Stimulated activated CD8-positive, alpha-beta memory T cell treated with anti-CD3 and anti-CD28 coated beads, Interleukin-4, amount 100 ng/mL, for 4 hours (primary cell): ENCODE measurements at places on chromosomes 2 and 18.

GRCh38 chr2:231786177-231786916 is at the start of gene COPS7B:
COPS7B (plus strand) TSS chr2:231786445; CDS start chr2:231788571, 2,126 bp downstream.
- peak; percentile 70 for DNase-seq

GRCh38 chr2:120231564-120231973 is 8.4 kb upstream of the TMEM185B start:
- peak; percentile 24 for DNase-seq

DNA sequence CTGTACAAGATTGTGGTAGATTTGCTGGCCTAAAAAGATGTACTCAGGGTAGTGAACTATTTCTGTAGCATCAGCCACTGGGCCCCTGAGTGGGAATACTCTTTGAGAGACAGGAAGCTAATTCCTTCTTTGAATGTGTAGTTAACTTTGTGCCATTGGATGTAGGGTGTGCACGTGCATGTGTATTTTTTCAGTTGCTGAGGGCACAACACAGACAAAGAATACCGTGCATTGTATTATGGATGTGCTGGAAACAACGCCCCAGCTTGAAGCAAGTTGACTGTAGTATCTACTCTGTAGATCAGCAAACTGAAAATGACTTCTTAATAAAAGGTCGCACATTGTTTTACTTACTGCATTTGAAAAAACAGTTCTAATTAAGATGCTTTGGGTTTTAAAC is 14.1 kb downstream of the CRIM1 start:
- DNase-seq: no peak

- DNase-seq: no peak
These were observed 138.4 kb downstream of the EIPR1 start for GRCh38 chr2:3238951-3239841.

GRCh38 chr2:38138419-38138818 is 62.5 kb upstream of the CYP1B1 start:
- DNase-seq: no peak

- no peak for DNase-seq
These were observed 147.4 kb upstream of the REV1 start for GRCh38 chr2:99637159-99637697.

DNA sequence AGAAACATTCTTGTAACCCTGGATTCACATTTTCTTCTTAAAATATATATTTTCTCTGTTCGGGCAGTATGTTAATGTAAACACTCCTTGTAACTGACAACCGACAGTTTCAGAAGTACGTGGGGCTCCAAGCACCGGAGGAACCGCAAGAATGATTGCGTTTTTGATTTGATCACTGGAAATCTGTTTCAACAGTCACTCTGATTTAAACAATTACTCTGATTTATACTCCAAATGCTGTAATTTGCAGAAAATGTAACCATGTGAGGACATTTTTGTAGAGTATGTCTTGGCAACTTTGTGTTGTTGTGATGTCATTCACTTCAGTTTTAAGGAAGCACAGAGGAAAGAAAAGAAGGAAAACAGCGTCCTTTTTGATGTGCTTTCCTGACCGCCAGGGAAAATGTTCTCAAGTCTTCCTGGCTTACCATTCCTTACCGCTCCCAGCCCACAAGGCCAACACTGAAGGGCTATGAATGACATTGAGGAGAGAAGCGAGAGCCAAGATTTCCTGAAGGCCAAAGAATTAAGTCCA is 77.7 kb downstream of the APOB start:
- no peak for DNase-seq
